Activated CD8-positive, alpha-beta memory T cell treated with anti-CD3 and anti-CD28 coated beads for 1 hour (primary cell): ENCODE measurements at places on chromosomes 6 and 20.

DNA sequence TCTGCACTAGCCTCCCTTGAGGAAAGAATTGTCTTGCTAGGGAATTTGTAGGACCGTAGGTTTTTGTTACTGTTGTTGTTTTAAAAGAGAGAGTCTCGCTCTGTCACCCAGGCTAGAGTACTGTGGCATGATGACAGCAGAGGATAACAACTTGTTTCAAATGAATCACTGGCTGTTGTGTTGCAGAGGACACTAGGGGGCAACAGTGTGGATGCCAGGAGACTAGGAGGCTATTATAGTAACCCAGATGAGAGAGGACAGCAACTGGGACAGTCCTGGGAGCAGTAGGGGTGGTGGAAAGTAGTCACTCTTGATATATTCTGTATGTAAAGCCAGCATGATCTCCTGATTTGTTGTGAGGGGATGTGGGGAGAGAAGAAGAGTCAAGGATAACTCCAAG lies 41.8 kb upstream of the LAMA4 start:
- DNase-seq = no peak

GRCh38 chr20:61210862-61211261 lies 41.2 kb upstream of the CDH4 start:
- no peak for DNase-seq

GRCh38 chr6:49515485-49516146 lies 15.9 kb downstream of the GLYATL3 start:
- no peak for DNase-seq

DNA sequence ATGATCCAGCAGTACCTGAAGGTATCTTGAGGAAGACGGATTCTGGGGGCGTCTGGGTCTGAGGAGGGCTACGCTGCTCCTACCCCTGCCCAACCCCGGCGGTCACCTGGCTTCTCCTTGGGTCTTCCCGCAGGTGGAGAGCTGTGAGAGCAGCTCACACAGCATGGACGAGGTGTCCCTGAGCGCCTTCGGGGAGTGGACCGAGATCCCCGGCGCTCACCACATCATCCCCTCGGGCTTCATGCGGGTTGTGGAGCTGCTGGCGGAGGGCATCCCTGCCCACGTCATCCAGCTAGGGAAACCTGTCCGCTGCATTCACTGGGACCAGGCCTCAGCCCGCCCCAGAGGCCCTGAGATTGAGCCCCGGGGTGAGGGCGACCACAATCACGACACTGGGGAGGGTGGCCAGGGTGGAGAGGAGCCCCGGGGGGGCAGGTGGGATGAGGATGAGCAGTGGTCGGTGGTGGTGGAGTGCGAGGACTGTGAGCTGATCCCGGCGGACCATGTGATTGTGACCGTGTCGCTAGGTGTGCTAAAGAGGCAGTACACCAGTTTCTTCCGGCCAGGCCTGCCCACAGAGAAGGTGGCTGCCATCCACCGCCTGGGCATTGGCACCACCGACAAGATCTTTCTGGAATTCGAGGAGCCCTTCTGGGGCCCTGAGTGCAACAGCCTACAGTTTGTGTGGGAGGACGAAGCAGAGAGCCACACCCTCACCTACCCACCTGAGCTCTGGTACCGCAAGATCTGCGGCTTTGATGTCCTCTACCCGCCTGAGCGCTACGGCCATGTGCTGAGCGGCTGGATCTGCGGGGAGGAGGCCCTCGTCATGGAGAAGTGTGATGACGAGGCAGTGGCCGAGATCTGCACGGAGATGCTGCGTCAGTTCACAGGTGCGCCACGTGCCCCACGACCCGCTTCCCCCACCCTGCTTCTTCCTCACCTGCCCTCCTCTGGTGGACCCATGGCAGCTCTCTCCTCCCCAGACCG lies 166.9 kb upstream of the RNF24 start:
- DNase-seq = no peak

DNA sequence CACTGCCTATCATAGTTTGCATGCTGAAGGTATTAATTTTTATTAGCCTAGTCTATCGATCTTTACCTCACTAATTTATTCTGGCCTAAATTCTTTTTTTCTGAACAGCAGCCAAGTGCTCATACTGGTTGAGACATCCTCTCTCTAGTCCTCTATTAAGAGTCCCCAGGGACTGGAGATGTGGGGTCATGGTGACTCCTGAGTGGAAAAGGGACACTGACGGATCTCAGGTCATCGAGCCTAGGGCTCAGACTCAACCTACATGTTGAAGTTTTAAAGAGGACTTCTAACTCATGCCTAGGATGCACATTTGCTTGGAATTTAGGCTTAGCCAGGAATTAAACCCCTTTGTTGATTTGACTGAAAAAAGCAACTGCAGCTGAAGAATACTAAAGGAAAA lies 378.1 kb downstream of the BTBD9 start:
- DNase-seq = no peak

- no peak for DNase-seq
These were observed 32.7 kb downstream of the COL20A1 start for GRCh38 chr20:63325554-63326313.

DNA sequence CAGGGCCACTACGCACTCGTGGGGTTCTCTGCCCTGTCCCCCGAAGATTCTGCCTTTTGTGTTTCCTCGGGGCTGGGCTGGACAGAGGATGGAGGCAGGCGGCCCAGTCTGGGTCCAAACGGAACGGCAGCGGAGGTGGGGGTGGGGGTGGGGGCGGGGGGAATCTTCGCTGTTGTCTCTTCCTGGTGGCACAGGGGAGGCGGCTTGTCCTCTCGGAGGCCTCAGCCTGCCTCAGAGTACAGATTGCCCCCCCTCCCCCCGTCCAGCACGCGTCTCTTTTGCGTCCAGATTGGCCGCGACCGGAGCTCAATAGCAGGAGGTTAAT lies 1.4 kb upstream of the INSM1 start:
- no peak for DNase-seq

- no peak for DNase-seq
These were observed 96.9 kb downstream of the LY86 start for GRCh38 chr6:6685249-6686040.

DNA sequence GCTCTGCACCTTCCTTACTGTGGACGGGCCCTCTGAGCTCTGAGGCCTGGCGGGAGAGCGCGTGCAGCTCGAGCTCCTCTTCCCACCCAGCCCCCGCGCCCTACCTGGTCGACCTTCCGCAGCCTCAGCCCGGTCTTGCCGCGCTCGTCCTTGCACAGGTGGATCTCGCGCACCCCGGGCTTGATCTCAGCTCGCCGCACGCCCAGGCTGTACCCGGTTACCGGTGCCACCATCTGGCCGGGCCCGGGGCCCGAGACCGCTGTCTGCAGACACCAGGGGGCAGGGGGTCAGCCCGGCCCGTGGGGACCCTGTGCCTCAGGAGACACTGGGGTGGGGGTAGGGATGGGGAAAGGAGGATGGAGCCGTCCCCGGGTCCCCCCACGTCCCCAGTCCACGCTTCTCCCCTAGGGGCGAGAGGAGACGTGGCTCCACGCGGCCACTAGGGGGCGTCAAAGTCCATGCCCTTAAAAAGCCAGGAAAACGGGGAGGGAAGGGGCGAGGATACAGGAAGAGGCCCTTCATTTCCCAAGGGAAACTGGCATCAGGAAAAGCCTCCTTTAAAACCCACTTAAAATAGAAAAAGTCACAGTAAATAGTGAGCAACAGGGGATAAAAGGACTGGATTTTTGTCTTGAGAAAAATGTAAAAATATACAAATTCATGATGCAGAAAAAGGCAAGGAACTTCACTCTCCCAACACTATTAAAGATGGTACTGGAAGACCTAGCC lies 15.5 kb downstream of the SDCBP2 start:
- DNase-seq = peak; percentile 52

GRCh38 chr20:47117773-47118172 lies 223.1 kb downstream of the EYA2 start:
- DNase-seq = no peak

DNA sequence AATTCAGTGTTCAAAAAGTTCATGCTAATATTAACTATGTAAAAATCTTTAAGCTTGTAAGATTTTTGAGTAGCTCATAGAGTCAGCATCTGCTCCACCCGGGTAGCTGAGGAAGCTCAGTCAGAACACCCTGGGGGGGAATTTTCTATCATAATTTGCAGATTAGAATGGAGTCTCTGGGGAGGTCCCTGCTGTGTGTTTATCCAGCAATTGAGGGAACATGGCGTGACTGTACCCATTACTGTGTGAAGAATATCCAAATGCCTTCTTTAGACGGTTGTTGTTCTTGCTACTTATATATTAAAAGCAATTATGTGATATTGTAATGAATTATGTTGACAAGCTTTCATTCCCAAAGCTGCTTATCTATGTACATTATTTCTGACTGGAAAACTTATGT lies 64.8 kb downstream of the AIG1 start:
- no peak for DNase-seq

GRCh38 chr6:31075528-31075927 lies 36.8 kb downstream of the C6orf15 start:
- no peak for DNase-seq

GRCh38 chr20:62953839-62954703 lies 1.6 kb downstream of the SLC17A9 start:
- peak; percentile 24 for DNase-seq
